ENCODE measurements at places on chromosomes 5 and 9.

- DNase-seq: no peak
Observed at GRCh38 chr5:172144931-172145869, 42.8 kb downstream of the STK10 start.

DNA sequence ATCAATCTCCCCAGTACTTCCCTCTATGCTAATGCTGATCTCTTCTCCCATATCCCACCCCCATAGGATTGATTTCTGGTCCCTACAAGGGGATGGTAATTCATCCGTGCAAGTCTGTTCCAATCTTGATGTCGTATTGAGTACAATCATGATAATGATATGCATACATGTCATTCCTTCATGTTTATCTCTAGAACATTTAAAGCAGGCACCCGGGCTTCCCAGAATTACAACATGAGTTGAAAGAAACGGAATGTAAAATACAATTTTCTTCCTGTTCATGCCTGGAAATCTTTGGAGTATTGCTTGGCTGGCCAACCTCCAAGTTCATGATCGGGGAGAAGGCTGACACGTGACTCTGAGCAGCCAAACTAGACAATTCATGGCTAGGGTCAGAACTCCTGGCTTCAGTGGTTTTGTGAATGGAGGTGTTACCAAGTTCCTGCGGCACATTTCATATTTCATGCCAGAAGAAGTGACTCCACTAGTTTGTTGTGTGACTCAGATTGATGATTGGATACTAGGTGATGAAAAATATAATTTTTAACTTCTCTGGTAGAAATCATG lies 66.6 kb downstream of the C9orf152 start:
- DNase-seq: no peak

GRCh38 chr5:163696579-163696887 lies 191.1 kb downstream of the MAT2B start:
- DNase-seq: no peak

DNA sequence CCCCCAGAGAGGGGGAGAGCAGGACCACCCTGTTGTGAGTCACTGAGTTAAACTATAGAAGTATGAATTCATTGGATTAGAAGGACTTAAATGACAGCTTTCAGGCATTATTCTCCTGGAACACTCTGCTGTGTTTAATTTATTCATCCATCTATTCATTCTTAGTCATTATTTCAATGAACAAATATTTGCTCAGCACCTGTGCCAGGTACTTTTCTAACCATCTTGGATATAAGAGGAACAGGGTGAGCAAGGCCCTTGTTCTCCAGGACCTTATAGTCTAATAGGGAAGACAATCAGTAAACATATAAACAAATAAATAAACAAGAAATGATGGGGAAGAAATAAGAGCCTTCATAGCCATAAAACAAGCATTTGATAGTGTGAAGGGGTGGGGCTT lies 483.9 kb upstream of the BRINP1 start:
- no peak for DNase-seq

DNA sequence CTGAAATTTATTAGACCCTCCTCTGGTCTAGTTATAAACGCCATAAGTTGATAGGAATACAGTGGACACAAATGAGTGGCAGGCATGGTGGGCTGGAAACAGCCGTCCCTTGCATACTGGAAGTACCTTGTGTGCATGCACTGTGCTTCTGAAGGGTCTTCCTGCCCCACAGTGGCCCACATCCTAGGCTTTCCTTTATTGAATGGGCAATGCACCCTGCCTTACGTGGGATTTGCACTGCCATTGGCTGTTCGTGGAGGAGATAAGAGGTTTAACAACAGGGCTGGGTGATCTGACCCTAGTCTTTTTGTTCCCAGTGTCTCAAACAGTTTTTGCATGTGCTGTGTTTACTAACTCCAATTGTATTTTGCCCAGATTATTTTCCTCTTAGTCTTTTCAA lies 480.8 kb downstream of the GADD45G start:
- DNase-seq: no peak

- no peak for DNase-seq
Observed at GRCh38 chr9:136621019-136621733, 41.5 kb upstream of the EGFL7 start.

DNA sequence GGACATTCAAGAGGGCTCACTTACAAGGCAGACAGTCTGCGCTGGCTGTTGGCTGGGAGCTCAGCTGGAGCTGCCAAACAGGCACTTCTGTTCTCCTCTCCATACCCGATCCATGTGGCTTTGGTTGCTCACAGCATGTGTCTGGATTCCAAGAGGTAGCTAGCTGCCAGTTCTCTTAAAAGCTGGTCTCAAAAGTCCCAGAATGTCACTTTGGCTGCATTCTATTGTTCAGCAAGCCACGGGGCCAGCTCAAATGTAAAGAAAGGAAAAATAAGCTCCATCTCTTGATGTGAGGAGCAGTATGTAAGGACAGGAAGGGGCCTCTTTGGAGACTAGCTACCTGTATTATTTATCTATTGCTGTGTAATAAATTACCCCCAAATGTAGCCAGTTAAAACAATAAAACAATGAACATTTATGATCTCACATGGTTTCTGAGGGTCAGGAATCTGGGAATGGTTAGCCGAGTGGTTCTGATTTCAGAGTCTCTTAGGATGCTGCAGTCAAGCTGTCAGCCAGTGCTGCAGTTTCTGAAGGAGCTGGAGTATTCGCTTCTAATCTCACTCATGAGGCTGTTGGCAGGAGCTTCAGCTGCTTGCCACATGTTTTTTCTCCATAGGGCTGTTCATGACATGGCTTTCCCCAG lies 112.7 kb upstream of the CLINT1 start:
- peak; percentile 74 for DNase-seq

Measured in left forelimb (tissue), 1 donor.